Fibroblast of skin of left biceps (primary cell): ENCODE measurements at places on chromosomes 5 and 9.

GRCh38 chr9:134624137-134624591, 17.4 kb upstream of the COL5A1 start:
- no peak for DNase-seq

- DNase-seq = no peak
These were observed 270.5 kb downstream of the DMRT2 start for GRCh38 chr9:1320607-1321195.

DNA sequence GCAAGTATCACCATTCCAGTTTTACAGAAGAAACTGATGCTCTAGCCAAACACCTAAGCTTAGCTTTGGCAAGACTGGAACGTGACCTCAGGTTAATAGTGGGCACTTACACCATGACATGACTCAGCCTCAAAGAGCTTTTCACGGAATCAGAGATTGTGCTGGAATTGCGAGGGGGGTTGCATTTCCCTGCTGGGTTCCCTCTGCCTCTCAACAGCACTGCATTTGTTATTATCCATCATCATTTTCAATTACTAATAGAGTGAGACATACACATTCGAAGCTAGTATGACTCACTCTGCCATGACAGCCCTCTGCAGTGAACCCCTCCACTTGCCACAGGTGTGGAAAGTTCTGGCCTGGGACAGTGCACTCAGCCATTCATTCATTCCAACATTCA, 8.0 kb downstream of the SPOCK1 start:
- no peak for DNase-seq

- peak; percentile 4 for DNase-seq
These were observed 52.3 kb downstream of the PSD2 start for GRCh38 chr5:139847790-139848507.

DNA sequence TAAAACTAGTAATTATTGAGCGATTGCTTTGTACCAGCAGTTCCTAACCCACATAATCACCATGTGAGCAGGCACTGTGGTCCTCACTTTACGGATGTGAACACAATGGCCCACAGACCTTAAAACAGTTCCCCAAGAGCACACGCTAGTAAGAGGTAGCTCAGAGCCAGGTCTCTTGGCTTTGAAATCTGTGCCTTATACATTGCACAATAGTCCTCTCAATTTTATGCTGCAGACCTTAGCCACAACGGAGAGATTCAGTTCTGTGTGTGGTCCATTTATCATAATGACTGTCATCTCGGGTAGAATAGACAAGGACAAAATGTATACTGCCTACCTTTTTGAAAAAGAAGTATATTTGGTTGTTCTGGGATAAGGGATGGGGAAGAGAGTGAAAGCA, 289.0 kb upstream of the ANKRD55 start:
- no peak for DNase-seq

DNA sequence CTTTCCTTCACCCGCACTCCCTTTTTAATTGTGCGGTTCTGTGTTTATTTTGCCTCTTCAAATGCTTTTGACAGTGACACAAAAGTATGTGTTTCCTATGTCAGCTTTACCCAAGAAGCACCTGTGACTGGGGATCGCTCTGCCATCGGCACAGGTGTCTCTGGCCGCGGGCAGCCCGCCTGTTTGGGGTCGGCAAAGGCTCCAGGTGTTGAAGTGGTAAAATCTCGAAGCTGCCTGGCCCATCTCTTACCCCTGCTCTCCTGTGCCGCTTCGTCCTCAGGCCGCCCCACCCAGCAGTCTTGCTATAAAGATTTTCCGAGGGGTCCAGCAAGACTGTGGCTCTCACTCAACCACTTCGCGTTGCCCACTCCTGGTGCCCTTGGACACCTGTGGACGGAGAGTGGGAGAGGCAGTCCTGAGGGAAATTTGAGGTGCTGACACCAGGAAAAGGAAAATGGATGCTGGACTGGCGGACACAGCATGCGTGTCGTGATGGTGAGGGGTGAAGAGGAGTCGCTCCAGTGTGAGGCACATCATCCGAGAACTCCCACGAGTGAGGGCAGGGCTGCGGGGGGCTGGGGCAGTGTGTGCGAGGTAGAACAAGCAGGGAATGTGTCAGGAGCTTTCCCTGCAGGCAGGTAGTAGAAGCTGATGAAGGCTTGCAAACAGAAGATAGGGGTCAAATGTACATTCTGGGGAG, 29.1 kb upstream of the CEP72 start:
- DNase-seq = no peak

DNA sequence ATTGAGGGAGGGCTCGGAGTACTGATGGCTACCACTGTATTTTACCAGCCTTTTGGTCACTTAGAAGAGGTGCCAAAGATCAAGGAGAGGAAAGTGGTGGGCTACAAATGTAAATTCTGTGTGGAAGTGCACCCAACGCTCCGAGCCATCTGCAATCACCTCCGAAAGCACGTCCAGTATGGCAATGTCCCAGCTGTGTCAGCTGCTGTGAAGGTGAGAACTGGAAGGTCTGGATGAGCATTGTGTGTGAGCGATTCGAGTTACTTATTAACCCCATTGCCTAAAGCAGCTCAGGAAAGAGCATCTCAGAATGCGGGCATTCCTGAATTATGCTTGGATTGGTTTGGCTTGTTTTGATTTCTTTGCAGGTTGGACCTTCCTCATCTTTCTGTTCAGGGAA, 67.5 kb downstream of the ZNF462 start:
- no peak for DNase-seq

DNA sequence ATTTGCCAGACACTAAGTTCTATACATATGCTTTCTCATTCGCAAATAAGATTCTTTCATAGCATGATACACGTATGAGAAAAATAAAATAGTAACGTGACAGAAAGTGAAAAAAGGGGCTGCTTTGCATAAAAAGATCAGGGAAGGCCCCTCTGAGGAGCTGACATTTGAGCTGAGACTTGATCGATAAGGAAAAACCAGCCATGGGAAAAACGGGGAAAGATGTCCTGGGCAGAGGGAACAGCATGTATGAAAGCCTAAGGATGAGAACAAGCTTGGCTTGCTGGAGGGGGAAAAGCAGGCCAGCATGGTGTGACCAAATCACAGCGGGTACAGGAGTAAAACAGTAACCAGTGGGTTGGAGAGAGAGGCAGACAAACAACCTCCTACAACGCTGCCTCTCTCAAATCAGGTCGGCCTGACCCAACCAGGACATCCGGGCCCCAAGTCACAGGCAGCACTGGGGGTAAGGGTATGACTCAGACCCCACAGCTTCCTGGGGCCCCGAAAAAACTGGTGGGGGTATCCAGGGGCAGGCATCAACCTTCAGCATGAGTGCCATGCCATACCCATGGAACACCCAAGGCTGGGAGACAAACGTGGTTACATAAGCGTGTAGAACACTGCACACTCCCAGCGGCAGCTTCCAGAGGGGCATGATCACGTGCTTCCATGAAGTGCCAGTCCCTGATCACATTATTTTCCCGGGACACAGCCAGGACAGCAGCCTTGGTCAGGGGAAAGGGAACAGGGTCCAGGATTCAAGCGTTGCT, 2.2 kb downstream of the TNIP1 start:
- no peak for DNase-seq

- DNase-seq = no peak
These were observed 363.5 kb downstream of the SLCO4C1 start for GRCh38 chr5:101932599-101932998.

- DNase-seq = no peak
These were observed 25.3 kb downstream of the NTNG2 start for GRCh38 chr9:132187121-132187620.

- no peak for DNase-seq
These were observed 356.2 kb downstream of the NPR3 start for GRCh38 chr5:33067291-33067690.

- no peak for DNase-seq
These were observed 45.9 kb downstream of the KCNN2 start for GRCh38 chr5:114407783-114408182.

- DNase-seq = no peak
These were observed 288.0 kb downstream of the TRIM32 start for GRCh38 chr9:116975126-116975525.

- DNase-seq = no peak
These were observed 566 bp downstream of the IRX2 start for GRCh38 chr5:2750758-2751464.

DNA sequence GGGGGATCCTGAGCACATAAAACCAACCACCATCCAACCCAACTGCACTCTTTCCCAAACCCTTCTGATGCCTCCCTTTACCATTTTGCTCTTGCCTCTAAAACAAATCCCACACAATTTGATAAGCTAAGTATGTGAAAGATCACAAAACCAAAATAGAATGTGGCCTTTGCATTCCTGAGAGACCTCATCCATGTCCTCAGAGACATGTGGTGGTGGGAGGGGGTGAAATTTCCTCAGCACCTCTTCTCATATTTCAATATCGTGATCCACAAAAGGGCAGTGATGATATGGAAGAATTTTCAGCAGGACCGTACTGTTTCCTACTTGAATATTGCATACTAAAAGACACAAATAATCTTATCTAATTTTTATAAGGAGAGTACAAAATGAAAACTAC, 423.3 kb downstream of the TLE1 start:
- peak; percentile 0 for DNase-seq

- DNase-seq = no peak
These were observed 4.7 kb downstream of the NTNG2 start for GRCh38 chr9:132166599-132166998.

GRCh38 chr5:98104454-98105188, 668.8 kb upstream of the RGMB start:
- DNase-seq = no peak

DNA sequence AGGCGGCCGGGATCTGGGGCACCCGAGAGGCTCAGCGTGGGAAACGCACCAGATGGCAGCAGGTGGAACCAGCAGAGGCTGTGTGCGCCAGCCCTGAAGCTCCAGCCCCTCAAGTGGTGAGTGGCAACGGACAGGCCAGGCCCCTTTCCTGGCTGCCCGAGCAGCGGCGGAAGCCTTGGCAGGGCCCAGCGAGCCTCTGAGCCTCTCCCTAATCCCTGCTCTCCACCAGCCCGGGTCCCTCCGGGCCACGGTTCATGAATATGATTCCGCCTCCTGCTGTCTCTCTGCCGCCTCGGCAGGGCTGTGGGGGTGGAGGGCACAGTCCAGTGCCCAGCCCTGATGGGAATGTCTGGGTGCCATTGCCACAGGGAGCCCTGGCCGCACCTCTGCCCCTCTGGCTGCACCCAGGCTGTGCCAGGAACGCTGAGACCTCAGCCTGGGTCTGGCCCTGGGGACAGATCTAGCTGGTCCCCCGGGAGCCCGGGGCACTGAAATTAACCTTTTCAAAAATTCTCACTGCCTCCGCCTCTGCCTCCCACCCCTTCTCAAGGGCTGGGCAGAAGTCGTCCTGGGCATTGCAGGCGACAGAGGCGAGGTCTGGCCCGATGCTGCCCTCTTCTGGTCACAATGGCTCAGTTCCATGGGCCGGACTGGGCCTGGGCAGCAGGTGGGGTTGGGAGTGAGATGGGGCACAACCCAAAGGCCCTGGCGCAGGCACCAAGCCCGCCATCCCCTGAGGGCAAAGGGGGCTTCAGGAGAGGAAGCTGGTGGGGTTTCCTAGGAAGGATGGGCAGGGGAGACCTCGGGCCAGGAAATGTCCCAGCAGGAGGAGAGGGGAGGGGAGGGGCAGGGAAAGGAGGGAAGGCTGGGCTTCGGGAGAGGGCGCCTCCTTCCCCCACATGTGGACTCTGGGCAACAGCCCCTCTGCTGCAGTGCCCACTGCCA, 20.3 kb downstream of the CCDC187 start:
- DNase-seq = peak; percentile 6

DNA sequence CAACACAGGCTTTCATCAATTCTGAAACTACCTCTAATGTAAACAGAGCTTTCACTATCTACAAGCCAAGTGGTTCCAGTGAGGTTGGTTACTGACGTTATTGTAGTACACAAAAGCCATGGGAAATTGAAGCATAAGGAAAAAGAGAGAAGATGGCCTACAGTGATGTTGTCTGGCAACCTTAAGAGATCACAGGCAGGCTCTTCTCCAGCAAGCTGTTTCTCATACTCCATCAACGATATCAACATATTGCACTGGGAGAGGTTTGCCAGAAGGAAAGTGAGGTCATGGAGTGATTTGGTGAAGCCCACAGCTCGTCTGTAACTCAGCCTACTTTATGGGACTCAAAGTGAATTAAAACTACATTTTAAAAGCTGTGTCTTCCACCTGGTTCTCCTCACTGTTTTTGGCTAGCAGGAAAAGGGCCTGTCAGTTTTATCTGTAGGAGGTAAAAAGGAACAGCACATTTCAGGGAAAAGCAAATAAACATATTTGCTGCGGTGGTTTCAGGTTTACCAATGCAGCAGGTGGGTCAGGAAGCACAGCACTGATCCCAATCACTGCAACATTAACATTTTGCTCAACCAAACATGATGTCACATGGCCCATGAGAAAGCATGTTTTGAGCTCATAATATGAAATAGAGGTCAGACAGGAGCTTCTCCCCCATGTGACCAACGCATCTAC, 72.9 kb downstream of the ARSB start:
- DNase-seq = no peak

GRCh38 chr9:111161015-111161415, 122.7 kb upstream of the LPAR1 start:
- DNase-seq = peak; percentile 46

DNA sequence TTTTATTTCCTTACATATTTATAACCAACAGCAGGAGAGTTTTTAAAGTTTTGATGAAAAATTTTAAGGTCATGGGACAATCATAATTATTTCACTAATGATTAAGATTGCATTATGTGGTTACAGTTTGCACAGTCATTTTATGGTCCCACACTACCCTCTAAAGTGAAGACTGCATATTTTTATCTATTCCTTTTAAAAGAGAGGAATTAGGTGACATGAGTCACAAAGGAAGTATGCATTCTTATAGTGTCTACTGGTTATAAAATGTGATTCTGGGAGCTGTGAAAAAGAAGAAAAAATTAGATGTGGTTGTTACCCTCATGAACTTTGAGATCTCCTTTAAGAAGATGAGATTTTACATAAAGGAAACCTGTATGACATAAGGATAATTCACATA, 87.9 kb upstream of the GRIA1 start:
- DNase-seq = peak; percentile 63

- DNase-seq = no peak
These were observed 48.3 kb upstream of the SMARCA2 start for GRCh38 chr9:1966725-1967366.

DNA sequence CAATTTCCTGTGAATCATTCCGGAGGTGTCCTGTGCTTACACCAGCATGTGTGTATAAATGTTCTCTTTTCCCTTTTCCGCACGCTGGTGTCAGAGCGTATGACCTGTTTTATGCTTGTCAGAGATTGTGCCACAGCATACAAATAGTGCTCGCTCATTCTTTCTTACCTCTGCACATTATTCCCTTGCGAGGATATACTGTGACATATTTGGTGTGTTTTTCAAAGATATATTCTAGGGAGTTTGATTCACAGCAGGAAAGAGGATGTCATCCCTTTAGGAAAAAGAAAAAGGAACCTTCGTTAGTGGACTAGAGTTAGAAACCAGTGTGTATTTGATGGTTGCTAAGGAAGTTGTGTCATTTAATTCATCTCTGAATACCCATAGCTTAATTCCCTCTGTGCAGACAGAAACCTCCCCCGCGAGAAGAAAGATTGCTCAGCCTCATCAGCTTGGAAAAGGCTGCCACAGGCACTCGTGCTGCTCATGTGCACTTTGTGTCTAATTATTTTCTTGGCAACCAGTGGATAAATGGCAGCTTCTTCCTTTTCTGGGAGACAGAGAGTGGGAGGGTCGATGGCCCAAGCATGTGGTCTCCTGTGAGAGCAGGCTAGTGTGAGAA, 14.7 kb upstream of the CCIN start:
- no peak for DNase-seq

- no peak for DNase-seq
These were observed 18.3 kb downstream of the RANBP17 start for GRCh38 chr5:170880084-170880483.
